ENCODE measurements at places on chromosomes 1 and 21.

- DNase-seq: no peak
Measured at GRCh38 chr1:25710583-25711347, 89.2 kb upstream of the SELENON start.

GRCh38 chr21:20551939-20552338 lies 446.3 kb upstream of the NCAM2 start:
- no peak for DNase-seq

DNA sequence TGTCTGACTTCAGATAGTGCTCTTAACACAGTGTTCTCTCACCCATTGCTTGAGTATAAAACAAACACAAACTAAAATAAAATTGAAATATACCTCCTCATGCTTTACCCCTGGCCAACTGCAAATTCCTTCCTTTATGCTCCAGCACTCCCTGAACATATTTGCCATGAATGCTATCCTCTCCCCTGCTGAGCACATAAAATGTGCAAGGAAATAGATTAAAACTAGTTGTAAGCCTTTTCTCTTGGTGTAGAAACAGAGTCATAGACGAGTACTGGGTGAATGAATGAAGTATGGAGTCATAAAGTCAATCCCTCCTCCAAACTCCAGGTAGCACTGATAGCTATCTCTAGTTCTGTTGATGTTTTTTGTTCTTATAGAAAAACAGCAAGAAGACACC lies 2.6 kb downstream of the GPR161 start:
- DNase-seq: no peak

DNA sequence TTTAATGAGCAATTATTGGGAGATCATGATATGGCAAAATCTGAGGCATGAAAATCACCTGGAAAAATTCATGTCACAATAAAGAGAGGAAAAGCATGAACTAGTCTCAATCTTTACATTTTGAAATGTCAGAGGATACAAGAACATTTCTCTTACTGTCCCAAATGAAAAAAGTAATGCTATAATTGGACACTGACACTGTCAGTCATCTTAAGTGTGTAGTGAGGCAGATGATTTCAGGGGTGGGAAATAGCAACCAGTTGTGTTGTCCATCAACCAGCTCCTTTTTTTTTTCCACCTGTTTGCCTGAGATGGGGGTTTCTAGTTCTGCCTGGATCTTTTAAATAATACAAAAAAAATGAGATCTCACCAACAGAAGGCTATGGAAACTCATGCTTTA lies 646.2 kb downstream of the KCNT2 start:
- DNase-seq: no peak

DNA sequence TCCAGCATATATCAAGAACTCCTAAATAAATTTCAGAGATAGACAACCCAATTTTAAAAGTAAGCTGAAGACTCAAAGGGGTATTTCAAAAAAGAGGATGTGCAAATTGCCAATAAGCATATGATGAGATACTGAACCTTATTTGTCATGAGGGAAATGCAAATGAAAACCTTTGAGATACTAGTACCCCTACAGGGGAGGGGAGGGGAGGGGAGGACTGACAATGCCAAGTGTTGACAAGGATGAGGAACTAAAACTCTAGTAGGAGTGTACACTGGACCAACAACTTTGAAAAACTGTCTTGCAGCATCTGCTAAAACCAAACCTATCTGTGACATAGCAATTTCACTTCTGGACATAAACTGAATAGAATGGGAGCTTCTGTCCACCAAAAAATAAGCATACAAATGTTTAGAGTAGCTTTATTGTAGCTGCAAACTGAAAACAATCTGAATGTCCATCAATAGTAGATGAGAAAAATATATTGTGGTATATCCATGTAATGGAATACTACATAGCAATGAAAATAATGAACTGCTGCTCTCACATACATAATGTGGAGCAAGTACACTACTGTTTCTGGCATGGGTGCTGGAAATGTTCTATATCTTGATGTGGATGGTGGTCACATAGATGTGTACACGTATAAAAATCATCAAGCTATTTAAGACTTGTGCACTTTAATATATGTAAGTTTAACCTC lies 57.2 kb downstream of the CDK18 start:
- DNase-seq: no peak

GRCh38 chr1:18018366-18018765 lies 89.2 kb upstream of the IGSF21 start:
- no peak for DNase-seq

DNA sequence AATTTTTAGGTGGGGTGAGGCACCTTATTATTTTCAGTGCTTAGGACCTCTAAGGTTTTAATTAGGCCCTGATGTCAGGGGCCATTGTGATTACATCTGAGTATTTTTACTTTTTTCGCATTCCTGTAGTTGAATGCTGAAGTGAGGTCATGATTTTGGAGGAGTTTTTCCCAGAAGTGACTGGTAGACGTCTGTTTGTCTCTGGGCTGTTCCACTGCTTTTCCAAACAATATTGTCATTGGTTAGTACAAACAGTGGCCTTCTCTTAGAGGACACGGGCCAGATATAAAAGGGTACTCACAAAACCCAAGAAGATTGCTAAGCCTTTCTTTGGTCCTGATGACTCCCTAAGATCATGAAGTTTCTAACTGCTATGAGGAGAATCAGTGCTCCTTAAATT lies 7.6 kb upstream of the RASAL2 start:
- no peak for DNase-seq

- no peak for DNase-seq
Measured at GRCh38 chr1:153360190-153360589, 2.5 kb downstream of the S100A9 start.

DNA sequence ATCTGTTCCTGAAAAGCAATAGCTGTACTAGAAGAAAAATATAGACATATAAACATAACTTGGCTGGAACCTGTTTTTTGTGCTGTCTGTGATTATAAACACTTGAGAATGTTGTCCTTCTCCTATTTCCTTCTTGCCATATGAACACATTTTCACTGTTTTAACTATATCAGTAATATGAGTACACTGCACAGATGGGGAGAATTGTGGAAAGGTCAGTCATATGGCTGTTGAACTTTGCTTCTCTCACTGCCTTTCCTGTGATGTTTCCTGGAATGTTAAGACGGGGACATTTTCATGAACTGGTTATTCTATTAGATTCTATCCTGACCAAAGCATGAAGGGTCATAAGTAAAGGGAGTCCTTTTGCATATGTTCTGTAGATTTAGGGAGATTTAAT lies 24.9 kb downstream of the HMCN1 start:
- DNase-seq: no peak

GRCh38 chr1:30701258-30701633 lies 22.1 kb downstream of the MATN1 start:
- no peak for DNase-seq
